ENCODE measurements at places on chromosomes 13 and 19.

DNA sequence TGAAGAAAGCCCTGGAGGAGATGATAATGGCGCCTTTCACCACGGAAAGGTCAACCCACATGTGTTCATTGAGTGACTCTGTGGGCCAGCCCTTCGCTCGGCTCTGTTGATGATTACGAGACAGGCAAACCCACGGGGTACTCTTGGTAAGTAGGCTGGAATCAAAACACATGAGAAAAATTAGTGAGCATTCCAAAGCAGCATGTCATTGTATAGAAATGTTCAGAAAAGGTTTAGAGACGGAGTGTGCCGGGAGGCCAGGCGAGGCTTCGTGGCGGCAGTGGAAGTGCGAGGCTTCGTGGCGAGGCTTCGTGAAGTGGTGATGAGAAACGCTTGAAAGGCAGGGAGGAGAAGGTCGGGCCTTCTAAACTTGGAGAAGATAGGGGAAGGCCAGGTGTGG, 144.3 kb downstream of the ZNF536 start:
- no peak for DNase-seq

GRCh38 chr19:2046046-2046907, 4.8 kb downstream of the MKNK2 start:
- no peak for DNase-seq

DNA sequence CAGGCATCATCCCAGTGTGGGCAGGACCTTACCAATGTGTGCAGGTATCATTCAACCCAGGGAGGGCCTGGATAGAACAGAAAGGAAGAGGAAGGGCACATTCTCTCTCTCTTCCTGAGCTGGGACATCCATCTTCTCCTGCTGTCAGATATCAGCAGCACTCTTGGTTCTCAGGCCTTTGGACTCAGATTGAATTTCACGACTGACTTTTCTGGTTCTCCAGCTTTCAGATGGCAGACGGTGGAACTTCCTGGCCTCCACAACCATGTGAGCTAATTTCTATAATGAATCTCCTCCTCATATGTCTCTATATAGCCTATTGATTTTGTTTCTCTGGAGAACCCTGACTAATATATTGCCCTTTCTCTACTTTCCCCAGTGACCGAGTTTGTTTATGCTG, 77.3 kb downstream of the OLFM4 start:
- no peak for DNase-seq

GRCh38 chr13:110055089-110055488, 251.9 kb downstream of the COL4A1 start:
- DNase-seq: no peak

DNA sequence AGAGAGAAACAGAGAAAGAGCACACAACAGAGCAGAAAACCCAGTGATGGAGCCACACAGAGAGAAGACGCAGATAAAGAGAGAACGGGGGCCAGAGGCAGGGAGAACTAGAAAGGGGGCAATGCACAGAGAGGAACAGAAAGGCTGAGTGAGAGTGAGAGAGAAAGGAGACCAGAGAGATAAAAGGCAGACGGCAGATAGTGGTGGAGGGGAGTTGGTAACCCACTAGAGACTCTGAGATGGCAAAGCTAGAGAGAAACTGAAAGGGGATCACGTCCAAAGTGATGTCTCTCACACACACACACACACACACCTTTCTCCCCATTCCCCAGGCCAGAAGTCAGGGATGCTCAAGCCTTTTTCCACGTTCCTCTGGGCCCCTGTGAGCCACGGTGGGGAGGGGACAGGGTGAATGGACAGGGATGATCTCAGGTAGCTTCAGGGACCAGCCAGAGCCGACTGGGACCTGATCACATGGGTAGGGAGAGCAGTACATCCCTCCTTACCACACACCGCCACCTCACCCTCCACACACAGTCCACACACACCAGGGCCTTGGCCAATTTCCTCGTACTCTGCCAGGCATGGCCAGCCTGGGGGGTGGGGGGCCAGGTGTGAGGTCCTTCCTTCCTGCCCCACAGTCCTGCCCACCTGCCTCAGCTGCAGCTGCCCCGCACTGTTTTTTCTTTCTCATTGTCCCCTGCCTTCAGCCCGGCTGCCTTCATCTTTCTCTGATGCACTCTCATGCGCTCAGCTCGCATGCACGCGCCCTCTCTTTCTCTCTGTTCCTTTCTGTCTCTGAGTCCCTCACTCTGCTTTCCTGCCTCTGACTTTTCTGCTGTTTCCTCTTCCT, 22.5 kb upstream of the POU2F2 start:
- DNase-seq: peak; percentile 5

GRCh38 chr19:13839130-13839937, 37.6 kb upstream of the NANOS3 start:
- peak; percentile 93 for DNase-seq

GRCh38 chr13:28568286-28568685, 73.4 kb upstream of the FLT1 start:
- peak; percentile 38 for DNase-seq

GRCh38 chr13:29428310-29429181, 166.9 kb downstream of the SLC7A1 start:
- DNase-seq: no peak

DNA sequence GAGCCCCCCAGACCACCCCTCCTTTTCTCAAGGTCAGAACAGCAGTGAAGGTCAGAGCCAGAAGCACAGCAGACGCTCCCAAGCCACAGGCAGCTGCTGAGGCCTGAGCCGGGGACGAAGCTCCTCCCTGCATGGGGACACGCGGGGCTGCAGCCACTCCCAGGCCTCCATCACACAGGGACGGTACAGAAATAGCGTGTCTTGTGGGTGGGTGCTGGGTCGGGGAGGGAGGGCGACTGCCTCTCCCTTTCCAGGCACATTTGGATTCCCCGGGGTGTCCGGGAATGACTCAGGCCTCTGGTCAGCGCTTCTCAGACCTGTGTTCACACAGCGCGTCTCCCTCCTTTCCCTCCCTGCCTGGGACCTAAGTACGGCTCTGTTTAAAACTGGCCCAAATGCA, 33.2 kb downstream of the RASA3 start:
- no peak for DNase-seq

GRCh38 chr19:42270346-42271044, 1.4 kb downstream of the CIC start:
- DNase-seq: peak; percentile 66

- no peak for DNase-seq
Observed at GRCh38 chr19:53915000-53915399, 5.9 kb downstream of the CACNG7 start.

DNA sequence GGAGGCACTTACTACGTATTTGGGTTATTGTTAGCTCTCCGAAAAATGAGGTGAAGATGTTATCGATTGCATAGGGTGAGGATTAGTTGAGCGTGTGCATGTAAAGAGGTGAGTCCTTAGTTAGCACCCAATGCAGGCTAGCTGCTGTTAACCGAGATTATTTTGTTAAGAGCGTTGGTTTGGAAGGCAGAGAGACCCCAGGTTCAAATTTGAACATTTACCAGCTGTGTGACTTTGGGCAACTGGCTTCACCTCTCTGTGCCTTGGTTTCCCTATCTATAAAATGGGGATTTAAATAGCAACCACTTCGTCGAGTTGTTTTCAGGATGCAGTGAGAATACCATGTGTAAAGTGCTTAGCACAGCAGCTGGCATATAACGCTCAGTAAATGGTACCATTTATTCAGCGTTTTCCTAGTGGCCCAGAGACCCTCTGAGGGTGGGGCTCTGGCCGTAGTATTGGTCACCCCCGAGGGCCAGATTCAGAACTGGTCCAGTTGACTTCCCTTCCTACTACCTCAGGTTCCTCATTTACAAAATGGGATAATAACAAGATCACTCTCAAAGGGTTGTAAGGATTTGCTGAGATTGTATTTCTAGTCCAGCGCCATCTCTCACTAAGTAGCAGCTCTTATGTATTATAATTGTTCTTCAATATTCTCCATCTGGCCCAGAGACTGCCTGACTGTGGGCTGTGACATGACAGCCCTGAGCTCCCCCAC, 887 bp downstream of the SIPA1L3 start:
- peak; percentile 23 for DNase-seq

DNA sequence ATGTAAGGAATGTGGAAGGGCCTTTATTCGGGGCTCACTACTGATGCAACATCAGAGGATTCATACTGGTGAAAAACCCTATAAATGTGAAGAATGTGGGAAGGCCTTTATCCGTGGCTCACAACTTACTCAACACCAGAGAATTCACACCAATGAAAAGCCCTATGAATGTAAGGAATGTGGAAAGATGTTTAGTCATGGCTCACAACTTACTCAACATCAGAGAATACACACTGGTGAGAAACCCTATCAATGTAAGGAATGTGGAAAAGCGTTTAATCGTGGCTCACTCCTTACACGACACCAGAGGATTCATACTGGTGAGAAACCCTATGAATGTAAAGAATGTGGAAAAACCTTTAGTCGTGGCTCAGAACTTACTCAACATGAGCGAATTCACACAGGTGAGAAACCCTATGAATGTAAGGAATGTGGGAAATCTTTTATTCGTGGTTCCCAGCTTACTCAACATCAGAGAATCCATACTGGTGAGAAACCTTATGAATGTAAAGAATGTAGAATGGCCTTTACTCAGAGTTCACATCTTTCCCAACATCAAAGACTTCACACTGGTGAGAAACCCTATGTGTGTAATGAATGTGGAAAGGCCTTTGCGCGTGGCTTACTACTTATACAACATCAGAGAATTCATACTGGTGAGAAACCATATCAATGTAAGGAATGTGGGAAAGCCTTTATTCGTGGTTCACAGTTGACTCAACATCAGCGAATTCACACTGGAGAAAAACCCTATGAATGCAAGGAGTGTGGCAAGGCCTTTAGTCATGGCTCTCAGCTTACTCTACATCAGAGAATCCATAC, 44.3 kb downstream of the ZNF585A start:
- DNase-seq: no peak

DNA sequence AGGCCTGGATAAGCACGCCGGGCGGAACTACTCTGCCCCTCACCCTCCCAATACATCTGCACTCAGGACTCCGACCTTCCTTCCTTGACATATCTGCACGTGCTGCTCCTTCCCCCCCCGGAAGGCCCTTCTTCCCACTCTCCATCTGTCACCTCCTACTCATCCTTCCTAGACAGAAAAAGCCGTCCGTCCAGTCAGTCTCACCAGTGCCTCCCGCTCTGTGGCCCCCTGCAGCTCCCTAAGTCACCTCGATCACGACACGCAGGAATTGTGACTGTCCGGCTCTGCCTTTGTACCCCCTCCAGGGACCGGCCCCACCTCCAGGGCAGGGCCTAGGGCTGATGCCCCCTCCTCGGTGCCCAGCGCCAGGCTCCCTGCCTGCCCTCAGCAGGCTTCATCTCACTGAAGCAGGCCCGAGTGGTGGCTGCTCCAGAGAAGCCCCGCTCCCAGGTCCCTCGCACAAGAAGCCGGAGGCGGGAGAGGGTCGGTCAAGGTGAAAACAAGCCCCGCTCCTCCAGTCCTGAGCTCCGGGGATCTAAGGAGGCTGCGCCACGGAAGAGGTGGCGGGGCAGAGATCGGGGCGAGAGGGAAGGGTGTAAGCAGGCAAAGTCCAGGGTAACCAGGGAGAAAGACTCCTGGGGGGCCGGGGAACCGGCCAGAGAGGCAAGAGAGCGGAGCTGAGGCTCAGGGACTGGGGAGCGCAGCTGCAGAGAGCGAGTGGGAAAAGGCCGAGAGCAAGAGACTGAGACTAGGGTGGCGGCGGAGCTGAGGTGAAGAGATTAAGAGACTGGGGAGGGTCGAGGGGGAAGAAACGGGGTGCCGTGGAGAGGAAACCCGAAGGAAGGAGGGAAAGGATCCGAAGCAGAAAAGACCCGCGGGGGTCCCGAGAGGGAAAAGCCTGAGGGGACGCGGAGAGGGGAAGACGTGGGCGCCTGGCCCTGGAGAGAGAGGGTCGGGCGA, 1.1 kb downstream of the PPP6R1 start:
- DNase-seq: peak; percentile 38

- DNase-seq: peak; percentile 47
Observed at GRCh38 chr19:48858984-48859710, 9.3 kb downstream of the PLEKHA4 start.

GRCh38 chr19:5561559-5561958, 6.2 kb downstream of the TINCR start:
- DNase-seq: no peak

DNA sequence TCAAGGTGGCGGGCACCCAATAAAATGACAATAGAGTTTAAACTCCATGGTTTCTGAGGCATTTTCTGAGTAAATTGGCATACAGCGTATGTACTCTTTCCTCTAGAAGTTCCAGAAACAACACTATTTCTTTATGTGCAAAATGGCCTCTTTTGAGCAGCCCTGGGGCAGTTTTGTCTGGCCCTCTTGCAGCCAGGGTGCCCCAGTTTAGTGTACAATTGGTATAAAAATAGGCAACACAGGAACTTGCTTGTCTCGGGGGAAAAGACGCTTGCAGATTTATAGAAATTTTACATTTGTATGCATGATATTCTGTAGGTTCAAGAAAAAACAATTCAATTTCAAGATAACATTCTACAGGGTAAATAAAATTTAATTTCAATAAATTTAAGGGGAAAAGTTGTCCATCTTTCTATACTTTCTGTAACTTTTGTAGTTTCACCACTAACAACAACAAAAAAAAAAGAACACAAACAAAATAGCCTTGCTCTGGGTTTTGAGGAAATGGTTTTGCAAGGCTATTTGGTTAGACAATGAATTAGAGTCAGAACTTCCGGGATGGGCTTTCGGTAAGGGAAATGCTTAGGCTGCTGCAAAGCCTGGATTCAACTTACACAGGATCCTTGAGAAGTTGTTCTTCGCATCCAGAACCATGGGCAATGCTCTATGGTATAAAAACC, 45.3 kb downstream of the LRCH1 start:
- no peak for DNase-seq

DNA sequence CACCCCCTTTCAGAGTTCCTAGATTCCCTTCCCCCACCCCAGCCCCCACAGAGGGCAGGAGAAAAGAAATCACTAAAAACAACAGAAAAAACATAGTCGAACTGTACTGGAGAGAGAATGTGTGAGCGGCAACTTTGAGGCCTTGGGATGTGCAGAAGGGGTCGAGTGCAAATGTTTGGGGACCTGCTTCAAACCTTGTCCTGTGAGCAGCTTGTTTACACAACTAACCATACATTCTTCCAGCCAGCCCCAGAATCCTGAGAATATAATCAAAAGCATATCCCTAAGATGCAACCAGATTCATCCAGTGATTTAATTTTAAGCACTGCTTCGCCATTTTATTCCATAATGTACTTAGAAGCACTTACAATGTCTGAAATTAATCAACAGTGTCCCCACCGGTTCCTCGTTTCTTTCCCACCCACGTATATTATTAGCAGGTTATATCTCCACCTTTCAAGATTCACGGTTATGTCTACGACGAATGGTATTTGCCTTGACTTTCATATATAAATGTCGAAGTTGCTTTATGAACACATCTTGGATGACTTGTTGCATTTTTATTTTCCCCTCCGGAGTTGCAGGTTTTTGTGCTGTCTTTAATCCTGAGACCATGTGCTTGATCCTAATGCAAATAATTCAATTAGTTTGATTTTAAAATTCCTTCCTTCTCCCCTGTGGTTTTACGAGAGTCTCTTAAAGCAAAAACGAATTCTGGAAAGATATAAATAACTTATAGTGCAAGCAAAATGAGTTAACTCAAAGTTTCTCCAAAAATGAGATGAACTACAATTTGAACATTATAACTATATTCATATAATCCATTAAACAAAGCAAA, 107.6 kb downstream of the ZIC5 start:
- DNase-seq: no peak

- no peak for DNase-seq
Observed at GRCh38 chr13:96844616-96845015, 149.7 kb downstream of the OXGR1 start.

- no peak for DNase-seq
Observed at GRCh38 chr19:18532168-18532890, 10.5 kb upstream of the ELL start.

- DNase-seq: peak; percentile 57
Observed at GRCh38 chr19:47765523-47766358, 12.8 kb upstream of the SELENOW start.
